ENCODE measurements at places on chromosomes 5 and 9.
A peak's percentile ranks its signal among the peaks of the same experiment; 100 is the strongest.

DNA sequence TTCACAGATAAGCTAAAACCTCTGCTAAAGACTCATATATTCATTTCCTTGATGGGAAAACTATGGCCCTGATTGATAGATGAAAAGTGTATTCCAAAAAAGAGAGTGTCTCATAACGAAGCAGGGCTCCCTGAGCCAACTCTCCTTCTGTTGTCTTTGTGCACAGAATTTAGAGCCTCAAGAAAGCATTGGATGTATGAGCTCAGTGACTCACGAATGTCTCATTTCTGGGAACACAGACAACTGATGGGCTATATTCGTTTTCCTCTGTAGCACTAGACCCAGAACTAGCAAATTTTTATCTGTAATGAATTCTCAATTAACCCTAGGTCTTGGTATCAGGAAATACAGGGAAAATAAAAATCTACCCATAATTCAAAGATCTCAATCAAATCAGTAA, 88.4 kb downstream of the LMNB1 start:
- DNase-seq, result peak; percentile 35

DNA sequence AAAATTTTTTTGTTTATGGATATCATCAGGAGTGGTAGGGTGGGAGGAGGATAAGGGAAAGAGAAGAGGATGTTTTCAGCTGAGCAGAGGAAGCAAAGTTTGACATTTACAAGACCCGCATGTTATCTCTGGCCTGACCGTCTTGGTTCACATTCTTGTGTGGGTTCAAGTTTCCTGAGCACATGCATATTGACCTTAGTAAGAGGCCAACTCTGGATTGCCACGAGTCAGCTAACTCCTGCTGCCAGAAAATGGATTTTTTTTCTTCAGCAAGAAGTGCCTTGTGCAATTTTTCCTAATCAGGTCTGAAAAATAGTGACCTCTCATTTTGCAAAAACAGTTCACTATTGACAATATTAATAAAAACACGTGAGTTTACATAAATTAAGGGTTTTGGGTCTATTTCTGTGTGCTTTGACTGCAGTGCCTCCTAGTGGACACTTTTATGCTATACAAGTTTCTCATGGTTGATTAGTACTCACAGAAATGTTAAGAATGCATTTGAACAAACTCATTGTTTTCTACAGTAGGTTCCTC, 27.1 kb upstream of the BASP1 start:
- DNase-seq, result no peak

- no peak for DNase-seq
Measured at GRCh38 chr9:115913696-115914095, 239.9 kb upstream of the PAPPA start.

DNA sequence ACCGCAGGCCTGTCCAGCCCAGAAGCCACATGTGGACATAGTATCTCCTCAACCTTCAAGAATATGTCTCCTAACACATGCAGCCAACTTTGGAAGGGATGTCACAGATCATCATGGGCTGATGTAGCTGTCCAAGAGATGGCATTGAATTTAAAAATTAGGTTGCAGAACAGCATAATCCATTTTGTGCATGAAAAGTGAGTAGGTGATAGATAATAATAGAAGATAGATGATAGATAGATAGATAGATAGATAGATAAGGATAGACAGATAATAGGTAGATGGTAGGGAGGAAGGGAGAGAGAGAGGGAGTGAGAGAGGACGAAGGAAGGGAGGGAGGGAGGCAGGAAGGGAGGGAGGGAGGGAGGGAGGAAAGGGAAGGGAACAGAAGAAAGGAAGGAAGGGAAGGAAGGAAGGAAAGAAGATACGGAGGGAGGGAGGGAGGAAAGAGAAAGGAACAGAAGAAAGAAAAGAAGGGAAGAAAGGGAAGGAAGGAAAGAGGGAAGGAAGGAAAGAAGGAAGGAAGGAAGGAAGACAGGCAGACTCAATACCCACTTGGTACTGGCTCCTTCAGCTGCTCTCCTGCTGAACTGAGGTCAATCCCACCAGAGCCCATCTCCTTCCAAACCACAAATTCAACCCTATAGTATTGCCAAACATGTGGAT, 28.9 kb upstream of the ERGIC1 start:
- DNase-seq, result no peak

- DNase-seq, result no peak
Measured at GRCh38 chr9:120336021-120336752, 243.8 kb downstream of the CDK5RAP2 start.
